NCI-H1436 treated with DMSO at 0.1 percent for 48 hours (cell line): ENCODE measurements at places on chromosomes 5 and 9.

DNA sequence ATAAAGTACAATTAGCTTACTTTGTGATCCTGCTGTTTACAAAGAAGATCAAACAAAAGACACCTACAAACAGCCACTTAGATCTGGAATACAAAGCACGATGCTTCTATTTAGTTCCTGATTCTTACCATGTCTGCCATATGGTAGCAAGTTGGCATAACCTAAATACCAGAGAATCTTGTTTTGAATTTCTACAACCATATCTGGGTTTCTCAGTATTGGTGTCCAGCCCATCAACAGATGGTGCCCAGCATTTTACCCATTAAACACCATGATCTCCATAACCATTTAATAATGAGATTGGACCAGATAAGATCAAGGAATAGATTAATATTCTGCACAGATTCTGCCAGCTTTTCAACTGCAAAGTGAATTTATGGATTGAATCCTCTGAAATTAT lies 29.8 kb downstream of the SLC24A2 start:
- no peak for DNase-seq

GRCh38 chr9:86073839-86074238 lies 25.5 kb downstream of the GOLM1 start:
- DNase-seq = no peak

DNA sequence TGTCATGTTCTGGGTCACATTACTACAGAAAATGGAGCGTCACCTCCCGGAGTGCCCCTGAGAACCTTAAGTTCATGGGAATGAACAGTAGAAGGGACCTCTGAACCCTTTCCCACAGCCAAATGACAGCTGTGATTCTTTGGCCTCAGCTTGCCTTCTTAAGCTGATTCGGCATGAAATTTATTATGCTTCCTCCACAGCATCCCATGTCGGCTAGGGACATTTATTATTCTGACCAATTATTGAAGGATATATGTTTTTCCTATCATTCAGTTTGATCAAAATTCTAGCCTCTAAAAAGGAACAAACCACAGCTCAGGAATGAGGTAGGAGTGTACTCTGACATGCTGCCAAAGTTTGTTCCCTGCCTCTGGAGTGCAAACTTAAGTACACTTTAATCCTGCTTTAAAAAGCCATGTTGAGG lies 440.6 kb downstream of the CETN3 start:
- no peak for DNase-seq

GRCh38 chr9:129996161-129996830 lies 46.7 kb downstream of the FNBP1 start:
- DNase-seq = no peak

DNA sequence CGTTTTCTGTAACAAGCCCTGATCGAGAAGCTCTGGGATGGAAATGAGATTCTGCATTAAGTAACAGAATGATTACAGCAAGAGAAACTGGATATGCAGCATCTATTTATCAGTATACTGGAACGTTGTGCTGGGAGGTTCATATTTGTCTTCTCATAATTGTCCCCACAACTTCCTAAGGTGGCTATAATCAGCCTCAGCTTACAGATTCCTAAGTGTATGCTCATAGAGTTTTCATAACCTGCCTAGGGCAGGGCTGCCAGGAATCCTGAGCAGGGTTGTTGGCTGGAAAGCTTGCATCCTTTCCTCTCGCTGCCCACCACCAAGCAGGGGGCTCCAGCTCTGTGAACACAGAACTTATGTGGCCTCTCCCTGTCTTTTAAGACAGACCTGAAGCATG lies 70.2 kb downstream of the FNBP1 start:
- no peak for DNase-seq

GRCh38 chr5:132049093-132049492 lies 11.4 kb upstream of the IL3 start:
- no peak for DNase-seq

DNA sequence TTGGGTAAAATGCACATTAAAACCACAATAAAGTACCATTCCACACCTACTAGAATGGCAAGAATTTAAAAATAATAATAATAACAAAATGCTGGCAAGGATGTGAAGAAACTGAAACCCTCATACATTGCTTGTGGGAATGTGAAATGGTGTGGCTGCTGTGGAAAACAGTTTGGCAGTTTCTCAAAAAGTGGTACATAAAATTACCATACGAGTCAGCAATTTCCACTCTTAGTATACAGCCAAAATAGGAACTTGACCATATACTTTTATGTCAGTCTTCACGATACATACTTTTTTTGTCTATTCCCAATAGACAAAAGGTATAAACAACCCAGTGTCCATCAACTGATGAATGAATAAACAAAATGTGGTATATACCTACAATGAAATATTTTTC lies 15.6 kb downstream of the FKBP15 start:
- DNase-seq = no peak

DNA sequence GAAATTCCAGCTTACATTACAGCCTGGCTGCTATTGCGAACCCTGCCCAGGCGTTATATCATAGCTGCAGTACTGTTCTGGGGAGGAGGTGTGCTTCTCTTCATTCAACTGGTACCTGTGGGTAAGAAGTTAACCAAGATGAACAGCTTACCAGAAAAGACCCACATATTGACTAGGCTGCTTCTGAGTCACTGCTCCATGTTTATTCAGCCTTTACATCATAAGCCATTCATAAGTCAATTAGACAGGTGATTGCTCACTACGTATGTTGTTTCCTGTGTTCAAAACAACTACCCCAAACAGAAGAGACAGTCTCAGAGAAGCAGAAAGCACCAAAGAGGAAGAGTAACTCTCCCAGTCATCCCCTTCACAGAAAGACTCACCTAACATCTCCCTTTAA lies 34.7 kb upstream of the SLC22A5 start:
- DNase-seq = no peak

GRCh38 chr9:76691517-76692313 lies 72.5 kb upstream of the PCA3 start:
- DNase-seq = no peak

DNA sequence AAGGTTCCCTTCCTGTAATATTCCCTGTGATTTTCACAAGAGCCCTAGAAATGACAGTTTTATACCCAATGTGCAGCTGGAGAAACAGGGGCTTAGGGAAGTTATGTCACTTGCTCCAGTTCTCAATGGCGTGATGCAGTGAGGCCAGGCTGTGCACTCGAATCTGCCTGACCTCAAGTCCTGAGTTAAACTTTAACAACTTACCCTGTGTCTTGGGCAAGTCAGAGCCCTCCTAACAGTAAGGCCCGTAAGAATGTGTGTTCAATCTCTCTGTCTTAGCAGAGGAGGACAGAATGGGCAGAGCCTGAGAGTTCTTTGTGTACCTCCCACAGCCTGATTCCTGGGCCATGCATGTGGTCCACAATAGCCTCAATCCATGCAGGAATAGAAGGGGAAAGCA lies 181.1 kb downstream of the TRIM32 start:
- no peak for DNase-seq

DNA sequence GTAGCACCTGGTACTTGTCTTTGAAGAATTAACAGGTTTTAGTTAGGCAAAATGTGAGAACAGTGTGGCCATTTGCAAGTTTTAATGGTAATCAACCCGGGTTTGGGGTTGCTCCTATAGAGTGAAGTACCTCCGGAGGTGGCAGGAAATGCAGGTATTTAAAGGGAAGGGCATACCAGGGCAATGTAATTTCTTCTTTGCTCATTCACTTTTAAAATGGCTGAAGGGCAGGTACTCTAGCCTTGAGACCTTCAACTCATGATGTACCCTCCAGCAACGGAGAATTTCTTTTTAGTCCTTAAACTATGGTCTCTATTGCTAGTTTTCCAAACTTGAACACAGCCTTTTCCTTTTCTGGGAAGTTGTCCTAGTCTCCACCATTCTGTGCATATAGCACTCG lies 1.3 kb upstream of the HSPA4 start:
- no peak for DNase-seq

- DNase-seq = no peak
These were observed 63.9 kb downstream of the NDST1 start for GRCh38 chr5:150571836-150572235.

GRCh38 chr5:143135832-143136551 lies 267.5 kb downstream of the NR3C1 start:
- no peak for DNase-seq
